Amygdala (tissue), 56 donors: ENCODE measurements at places on chromosomes 3 and 15.

GRCh38 chr3:97612632-97613031, 151.9 kb upstream of the ARL6 start:
- no peak for DNase-seq

DNA sequence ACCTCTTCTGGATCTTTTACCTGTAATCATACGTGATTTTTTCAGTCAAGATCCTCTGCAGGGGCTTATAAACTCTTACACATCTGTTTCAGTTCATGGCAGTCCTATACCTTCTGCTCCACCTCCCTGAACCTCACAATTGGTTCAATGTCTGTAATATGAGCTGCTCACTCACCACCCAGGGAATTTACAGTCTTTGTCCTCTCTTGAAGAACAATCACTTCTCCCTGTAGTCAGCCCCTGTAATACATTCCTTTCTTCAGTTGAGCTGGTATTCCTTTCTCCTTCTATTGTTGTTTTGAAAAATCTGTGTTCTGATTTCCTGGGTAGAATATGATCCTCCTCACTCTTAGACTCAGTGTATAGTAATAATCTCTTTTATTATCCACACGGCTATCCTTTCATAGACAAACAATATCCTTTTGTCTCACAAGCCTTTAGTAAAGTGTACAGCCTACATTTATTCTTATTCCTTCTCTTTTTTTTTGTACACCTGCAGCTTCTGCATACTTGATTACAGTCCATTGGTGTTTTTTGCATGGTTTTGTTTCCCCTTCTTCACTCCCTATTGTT, 101.8 kb downstream of the NECTIN3 start:
- no peak for DNase-seq

GRCh38 chr15:99613887-99614647, 48.3 kb downstream of the MEF2A start:
- DNase-seq, result no peak

GRCh38 chr15:39976291-39977274, 42.7 kb downstream of the EIF2AK4 start:
- DNase-seq, result peak; percentile 47

GRCh38 chr3:160885791-160886286, 129.8 kb downstream of the PPM1L start:
- peak; percentile 13 for DNase-seq

DNA sequence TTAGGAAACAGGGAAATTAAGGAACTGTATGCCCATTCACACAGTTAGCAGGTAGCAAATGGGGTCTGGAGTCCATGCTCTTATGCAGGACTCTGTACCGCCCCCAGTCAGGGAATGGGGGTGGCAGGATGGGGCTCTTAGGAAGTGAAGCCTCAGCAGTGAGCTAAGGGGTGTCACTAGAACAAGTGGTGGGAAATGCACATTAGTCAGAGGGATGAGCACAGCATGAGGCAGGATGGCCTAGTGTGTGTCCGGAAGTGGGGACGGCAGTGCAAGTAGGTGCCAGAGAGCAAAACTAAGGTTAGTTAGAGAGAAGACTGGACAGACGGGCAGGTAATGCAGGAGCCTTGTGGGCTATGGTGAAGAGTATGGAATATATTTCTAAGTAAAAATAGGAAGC, 60.7 kb downstream of the ST3GAL6 start:
- no peak for DNase-seq

DNA sequence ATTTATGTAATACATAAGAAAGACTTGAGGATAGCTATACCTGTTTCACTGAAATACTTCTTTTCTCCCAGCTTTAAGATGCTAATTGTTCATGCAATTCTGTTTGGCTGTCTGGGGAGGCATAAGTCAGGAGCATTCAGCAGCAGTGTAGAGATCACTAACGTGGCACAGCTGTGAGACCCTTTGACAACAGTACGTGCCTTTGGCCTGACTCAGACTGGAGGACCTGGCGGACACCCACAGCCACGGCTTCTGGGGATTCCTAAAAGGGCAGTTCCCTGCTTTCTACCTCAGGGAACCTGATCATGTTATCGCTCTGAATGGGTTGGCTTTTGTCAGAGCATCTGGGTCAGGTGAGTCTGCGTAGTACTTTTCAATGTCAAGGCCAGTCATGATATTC, 295.0 kb upstream of the ICE2 start:
- DNase-seq, result no peak

DNA sequence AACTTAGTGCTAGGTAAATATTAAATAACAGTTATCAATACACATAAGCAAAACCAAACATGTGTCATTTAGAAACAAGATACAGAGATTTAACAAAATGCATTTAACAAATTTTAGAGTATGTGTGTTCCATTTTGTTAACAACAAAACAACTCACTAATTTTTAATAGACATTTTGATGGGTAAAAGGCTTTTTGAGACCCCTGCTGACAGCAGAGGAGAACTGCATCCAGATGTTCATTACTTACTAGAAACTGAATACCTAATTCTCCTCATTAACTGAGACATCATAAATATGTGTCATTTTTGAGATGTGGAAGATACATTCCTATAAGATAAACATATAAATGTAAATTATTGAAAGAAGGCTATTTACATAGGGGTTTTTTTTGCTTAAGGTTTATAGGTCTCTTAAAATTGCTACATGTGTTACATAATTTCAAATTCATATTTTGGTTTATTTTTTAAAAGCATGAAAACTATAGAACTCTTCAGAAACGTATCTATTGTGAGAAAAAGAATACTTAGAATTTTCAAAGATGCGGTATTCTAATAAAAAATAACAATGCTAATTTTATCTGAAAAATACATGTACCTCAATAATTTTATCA, 1009.8 kb downstream of the TUSC7 start:
- no peak for DNase-seq

GRCh38 chr3:40306336-40306735, 3.2 kb upstream of the EIF1B start:
- no peak for DNase-seq

- peak; percentile 47 for DNase-seq
Observed at GRCh38 chr15:80567721-80568157, 127.4 kb upstream of the ABHD17C start.

GRCh38 chr15:40146037-40146436, 14.8 kb upstream of the BUB1B start:
- no peak for DNase-seq

DNA sequence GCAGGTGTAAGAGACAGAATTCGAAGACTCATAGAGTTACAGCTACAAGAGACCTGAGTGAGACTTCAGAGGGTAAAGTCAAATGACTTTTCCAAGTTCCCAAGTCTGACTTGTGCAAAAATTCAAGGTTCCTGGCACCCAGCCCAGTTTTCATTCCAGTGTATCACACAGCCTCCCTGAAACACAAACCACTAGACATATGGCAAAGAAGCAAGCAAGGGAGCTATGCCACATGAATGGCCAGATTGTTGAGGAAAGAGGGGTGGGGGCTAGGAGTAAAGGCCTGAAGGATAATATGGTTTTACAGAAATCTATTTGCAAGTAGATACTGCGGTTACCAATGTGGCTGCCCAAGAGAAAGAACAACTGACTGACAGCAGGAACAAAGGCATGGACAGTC, 301.2 kb downstream of the MECOM start:
- no peak for DNase-seq

DNA sequence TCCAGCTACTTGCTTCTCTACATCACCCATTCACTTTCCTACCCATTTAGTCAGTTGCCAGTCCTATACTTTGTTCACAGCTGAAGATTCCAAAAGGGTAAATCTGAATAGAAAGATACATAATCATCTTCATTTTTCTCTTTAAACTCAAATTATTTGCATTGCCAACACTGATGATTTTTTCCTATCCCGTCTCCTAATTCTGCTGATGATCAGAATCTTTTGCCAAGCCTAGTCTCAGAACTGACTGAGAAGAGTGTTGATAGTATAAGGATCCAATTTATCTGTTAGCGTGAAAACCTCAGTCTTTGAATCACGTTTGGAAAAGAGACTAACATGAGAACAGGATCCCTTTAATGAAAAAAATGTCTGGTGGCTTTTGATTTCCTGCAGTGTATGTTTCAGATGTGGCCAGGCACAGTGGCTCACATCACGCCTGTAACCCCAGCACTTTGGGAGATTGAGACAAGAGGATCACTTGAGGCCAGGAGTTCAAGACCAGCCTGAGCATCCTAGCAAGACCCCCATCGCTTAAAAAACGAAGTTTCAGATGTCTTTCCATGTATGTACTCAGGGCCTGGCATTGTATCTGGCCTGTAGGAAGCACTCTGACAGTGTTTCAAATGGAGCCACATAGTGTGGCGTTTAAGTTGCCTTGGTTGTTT, 169.4 kb downstream of the KLHL25 start:
- no peak for DNase-seq

DNA sequence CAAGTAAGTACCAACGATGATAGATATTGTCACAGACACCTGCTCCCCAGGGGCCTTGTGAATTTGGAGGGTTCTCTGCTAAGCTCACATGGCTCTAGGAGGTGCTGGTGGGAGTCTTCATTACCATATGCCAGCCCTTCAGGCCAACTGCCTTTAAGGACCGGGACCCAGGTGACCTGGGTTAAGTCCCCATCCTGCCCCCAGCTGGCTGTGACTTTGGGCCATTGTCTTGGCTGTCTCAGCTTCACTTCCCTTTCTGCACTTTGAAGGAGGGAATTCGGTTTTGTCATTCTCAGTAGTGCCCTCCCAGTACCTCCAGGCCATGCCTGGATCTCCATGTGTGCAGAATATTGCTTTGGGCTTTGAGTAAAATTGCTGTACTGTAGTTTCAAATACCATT, 72.8 kb upstream of the ACAD9 start:
- DNase-seq, result no peak

- no peak for DNase-seq
Observed at GRCh38 chr3:69408542-69408941, 22.7 kb upstream of the FRMD4B start.

GRCh38 chr3:58490860-58491501, 915 bp upstream of the KCTD6 start:
- no peak for DNase-seq

- no peak for DNase-seq
Observed at GRCh38 chr15:93179700-93180102, 90.7 kb upstream of the RGMA start.

DNA sequence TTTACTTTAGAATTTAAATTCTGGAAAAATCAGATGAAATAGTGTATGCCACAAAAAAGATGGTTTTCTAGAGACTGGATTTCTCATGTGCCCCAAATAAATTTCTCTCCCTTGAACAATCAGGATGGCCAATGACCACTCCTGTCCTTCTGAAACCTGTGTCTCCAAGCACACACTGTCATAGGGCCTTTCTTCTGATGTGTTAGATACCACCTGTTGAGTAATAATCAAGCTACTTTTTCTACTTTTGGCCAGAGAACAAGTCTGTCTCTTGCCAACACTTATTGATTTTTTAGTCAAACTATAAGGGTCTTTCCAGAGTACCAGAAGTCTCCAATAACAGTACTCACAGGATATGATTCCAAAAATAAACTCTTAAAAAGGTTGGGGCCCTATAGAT, 16.1 kb upstream of the TFG start:
- no peak for DNase-seq

DNA sequence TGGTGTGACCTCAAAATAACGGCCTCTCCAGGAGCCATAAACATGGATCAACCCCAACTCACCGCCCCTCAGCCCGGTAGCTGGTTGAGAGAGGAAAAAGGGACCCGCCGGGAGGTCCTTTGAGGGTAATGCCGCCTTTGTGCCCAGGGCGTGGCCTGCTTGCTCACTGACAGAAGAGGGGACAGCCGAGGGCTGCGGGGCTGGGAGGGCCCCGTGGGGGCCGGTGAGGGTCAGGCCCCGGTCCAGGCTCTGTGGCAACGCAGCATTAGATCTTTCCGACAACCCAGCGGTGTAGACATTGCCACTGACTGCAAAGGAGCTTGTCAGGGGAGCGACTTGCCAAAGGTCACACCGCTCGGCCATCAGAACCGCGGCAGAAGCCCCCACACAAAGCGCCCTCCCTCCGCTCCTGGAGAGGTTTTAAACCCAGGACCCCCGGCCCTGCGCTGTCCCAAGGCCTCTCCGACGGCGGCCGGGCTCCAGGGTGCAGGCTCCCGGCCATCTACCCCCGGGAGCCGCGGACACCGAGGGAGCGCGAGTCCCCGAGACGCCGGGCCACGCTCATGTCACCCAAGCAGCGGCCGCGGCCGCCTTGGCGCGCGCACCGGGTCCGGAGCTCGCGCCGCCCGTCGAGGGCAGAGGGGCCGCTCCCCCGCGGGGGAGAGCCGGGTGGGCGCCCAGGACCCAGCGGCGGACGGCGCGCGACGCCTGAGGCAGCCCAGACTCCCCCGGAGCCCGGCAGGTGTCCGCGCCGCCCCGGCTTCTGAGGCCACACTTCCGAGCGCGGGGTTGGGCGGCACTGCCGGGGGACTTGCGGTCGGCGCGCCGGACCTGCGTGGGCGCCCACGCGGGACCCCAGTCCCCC, 975 bp downstream of the PCSK6 start:
- no peak for DNase-seq

DNA sequence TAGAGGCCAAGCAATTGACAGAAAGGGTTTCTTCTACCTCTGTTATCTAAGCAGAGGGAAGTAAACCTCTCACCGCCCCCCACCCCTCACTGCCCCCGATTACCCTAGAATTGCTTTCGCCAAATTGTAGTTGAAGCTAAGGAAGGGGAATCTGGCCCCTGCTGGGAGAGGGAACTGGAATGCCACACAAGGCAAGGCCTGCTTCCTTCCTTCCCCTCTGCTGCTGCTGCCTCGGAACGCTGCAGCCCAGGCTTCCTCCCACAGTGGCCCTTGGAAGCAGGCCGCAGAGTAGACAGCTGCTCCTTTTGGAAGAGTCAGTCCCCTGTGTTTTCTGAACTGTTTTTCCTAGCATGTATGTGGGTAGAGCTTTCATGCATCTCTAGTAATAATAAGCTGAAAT, 21.6 kb downstream of the RLBP1 start:
- peak; percentile 26 for DNase-seq

GRCh38 chr3:12268049-12268735, 20.7 kb upstream of the PPARG start:
- no peak for DNase-seq

DNA sequence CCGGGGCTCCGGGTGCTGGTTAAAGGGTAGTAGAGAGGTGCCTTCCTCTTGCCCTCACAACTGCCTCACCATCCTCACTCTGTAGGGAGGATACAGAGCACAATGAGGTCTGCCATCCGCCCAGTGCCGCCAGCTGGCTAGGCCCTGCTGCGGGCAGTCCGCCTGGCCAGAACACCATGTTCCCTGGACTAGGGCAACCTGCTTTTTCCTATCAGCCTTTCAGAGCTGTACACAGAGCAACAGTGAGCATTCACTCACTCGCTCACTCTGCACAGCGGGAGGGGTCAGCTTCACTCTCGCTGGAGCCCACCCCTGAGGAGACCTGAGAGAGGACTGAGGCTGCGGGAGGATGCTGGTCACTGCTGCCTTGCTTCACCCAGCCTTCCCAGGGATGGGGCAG, 218.7 kb upstream of the CHRNA7 start:
- peak; percentile 71 for DNase-seq

GRCh38 chr15:39585389-39585841, 4.5 kb downstream of the THBS1 start:
- no peak for DNase-seq

DNA sequence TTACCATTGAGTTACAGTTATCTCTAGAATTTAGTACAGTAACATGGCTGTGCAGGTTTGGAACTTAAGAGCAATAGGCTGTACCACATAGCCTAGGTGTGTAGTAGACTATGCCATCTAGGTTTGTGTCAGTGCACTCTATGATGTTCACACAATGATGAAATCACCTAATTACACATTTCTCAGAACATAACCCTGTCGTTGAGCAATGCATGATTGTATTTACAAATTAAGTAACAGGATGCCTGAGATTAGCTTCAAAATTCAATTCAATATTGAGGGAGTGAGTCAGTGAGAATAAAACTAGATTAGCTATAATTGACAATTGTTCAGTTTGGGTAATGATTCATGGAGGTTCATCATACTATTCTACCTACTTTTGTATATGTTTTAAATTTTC, 633.8 kb downstream of the IGSF11 start:
- DNase-seq, result no peak
